DMS153 (cell line): ENCODE measurements at places on chromosomes 6 and 20.

DNA sequence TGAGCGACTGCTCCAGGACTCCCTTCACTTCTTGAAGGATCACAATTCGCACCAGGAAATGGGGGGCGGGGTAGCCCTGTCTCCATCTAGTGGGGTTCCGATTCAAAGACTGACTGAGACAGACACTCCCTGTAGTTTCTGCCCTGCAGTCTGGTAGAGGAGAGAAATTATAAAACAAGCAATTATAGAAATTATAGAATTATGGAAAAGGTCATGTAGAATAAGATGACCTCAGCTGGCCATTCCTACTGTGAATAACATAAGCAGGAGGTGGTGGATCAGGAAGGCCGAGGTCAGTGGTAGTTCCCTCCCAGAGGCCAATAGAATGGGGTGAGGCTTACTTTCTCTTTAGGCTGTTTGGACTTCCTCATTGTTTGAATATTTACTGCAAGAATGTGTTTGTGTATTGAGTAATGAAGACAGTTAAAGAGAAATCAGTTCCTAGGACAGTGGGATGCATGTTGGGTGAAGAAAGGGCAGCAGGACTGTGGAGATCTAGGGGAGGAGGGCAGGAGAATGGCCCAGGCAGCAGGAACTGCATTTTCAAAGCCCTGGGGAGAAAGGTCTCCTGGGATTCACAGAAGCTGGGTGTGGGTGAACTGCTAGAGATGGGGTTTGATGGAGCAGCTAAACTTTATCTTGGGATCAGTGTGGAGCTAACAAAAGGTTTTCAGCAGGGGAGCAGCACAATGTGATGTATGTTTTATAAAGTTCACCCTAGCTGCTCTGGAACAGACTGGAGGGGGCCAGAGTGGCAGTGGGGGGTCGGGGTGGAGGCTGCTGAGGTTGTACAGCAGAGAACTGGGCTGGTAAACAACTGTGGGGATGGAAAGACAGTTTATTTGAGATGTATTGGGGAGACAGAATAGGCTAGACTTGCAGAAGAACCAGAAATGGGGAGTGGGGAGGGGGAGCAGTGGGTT, 2.1 kb downstream of the ZNF341 start:
- DNase-seq = no peak

DNA sequence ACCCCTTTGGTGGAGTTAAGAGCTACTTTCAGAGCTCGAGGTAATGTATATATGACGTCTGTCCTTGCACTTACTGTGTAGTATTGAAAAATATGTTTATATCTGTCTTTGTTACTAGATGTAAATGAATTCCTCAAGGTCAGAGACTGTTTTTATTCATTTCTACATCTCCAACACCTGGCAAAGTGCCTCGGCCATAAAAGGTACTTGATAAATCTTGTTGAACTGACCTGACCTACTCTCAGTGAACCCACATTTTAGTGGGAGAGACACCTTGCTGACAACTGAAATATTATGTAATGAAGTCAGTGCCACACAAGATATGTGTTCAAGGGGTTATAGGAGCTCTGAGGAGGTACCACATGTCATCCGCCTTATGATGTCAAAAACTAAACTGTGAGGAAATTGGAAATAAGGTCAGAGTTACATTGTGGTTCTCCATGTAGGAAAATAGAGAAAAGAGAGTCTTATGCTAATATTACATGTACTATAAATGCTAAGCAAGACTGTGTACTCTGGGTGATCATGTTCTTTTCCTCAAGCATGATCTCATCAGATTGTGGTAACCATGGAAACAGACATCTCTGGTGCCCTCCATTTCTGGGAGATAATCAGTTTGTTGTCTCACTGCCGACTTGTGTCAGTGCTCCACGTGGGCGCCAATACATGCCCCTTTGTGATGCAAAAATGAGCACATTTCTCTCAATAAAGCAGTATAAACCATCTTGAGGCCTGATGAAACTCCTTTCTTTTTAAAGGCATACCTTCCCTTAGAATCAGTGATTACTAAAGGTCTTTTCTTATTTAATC, 5.7 kb upstream of the TMEM30A start:
- no peak for DNase-seq

GRCh38 chr6:55286824-55287223, 40.4 kb upstream of the GFRAL start:
- no peak for DNase-seq

DNA sequence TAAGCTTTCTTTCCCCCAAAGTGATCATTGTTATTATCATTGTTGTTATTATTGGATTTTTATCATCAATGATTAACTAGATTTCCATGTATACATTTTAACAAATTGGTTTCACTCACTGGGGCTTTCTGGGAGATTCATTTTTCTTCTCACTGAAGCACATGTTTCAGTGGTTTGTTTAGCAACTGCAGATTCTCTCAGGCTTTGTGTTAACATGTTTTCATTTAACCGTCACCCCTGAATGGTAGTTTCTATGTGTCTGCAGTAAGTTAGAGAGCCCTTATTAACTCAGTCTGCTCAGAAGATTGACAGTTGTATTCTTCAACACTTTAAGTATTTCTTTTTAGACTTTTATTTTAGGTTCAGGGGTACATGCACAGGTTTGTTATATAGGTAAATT, 12.4 kb downstream of the ZKSCAN4 start:
- no peak for DNase-seq

GRCh38 chr6:13472976-13473767, 14.2 kb downstream of the GFOD1 start:
- no peak for DNase-seq

DNA sequence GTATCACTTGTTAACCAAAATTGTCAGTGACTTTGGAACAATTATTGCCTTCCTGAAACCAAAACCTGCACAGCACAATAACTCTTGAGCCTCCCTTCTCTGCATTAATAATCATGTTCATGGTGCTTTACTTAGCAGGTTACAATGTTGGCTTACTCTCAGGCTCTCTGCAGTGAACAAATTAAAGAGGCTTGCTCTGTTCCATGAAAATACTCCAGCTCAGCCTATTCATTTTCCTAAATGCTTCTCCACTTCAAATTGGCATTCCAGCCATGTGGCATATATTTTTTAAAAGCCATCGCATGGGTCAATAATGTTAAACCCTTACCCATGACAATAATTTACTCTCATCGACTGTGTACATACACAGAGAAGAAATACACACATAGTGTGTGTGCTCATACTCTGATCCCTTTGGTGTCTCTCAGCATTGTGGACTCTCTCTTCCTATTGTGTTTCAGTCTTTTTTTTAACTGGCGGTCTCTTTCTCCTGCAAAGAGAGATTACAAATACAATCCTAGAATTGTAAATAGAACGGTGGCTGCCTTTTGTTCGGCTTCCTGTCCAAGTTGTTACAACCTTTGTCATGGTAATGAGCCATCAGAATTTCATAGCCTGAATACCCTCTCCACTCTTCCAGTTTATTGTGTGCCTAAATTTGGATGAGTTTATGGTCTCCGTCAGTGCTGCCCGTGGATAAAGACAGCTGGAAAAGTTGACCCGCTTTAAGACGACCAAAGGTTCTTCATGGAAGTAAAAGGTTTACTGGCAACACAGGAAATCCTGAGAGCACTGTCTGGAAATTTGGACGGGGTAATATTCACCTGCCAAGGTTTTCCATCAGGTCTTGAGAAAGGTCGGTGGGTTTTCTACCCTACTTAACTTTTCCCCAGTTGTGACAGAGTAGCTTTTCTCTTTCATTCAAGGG, 263.6 kb downstream of the CD83 start:
- peak; percentile 89 for DNase-seq

- DNase-seq = no peak
These were observed 90.9 kb downstream of the CEP162 start for GRCh38 chr6:84136364-84137050.

DNA sequence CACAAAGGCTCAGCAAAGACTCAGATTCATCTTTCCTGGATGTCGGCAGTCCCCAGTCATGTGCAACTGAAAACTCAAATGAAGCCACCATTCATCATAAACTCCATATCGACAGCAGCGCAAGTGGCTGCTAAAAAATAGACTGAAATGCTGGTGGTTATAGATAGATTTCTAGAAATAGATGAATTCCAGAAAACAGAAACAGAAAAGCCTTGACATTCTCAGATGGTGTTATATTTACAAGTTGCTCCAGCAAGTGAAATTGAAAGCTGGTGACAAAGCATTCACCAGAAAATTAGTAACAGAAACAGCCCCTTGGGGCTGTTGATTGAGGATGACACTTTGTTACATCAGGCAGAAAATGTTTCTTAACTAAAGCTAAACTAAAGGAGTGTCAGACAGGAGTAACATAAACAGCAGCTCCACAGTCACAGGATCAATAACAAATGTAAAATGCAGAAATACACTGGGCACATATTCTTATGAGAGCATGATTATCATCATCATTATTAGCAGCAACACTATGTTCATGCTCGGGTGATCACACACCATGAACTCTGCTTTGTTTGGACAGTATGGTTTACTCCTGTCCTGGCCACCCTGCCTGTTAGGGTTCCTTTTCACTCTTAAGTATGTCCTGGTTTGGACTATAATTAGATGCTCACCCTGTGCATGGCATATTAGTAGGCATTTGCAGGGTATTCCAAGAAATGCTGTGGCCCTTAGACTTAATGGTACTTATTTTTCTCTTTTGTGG, 36.4 kb upstream of the SLC35F1 start:
- DNase-seq = no peak

DNA sequence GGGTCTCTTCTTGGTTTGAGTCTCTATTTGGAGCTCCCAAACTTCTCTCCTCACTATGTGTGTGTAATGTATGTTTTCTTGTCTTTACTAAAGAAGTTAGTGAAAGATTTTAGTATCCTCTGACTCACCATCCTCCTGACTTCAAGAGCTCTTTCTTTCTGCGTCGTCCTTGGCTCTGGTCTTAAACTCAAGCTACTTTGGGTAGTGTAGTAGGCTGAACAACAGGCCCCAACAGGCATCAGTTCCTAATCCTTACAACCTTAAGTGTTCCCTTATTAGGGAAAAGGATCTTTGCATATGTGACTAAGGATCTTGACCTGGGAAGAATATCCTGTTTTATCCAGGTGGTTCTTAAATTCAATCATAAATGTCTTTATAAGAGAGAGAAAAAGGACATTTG, 810.2 kb downstream of the MAFB start:
- DNase-seq = no peak

- no peak for DNase-seq
These were observed 570.5 kb upstream of the CITED2 start for GRCh38 chr6:139944976-139945375.
